ENCODE measurements at places on chromosomes 2 and 18.

DNA sequence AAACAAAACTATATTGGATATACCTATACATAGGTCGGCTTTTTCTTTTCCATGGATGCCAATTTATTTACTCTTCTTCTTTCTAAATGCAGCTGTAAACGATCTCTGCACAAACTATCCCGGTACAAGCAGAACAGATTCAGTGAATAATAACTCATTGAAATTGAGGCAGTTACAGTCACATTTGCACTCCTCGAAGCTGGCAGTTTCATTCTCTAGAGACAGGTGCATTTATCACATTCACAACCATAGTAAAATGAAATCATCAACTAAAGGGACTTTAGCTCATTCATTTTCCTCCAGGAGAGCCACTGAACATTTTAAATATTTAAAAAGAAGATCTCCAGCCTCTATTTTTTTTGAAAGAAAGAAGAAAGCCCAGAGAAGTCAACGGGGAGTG lies 551.7 kb downstream of the LRP1B start:
- DNase-seq: no peak

GRCh38 chr2:181393472-181393871 lies 63.7 kb upstream of the ITGA4 start:
- DNase-seq: no peak

GRCh38 chr2:213021971-213022899 lies 129.2 kb downstream of the IKZF2 start:
- DNase-seq: no peak

DNA sequence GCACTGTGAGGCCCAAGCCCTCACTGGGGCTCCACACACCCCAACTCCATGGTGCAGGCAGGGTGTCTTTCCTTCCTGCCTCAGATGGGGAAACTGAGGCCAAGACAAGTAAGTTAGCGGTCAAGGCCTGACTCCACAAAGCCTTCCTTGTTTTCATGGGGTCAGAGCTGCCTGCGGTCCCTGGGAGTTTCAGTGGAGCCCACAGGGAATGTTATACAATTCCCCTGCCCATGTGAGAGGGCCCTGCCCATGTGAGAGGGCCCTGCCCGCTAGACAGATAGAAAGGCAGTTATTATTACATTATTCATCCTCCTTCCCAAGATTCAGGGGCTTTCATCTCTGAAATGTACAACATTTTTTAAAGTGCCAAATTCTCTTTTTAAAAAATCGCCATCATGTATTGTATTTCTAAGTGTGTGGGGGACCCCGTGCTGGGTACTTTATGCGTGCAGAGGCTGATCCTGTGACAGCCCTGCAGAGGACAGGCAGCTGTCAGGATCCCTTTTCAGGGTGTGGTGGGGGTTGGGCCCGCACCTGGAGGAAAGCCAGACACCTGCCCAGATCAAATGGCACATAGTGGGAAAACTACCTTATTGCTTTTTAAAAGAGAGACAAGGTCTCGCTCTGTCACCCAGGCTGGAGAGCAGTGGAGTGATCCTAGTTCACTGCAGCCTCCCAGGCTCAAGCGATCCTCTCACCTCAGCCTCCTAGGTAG lies 23.4 kb downstream of the FBLN7 start:
- no peak for DNase-seq

- DNase-seq: no peak
Measured at GRCh38 chr2:10678225-10678624, 11.6 kb downstream of the NOL10 start.
